ENCODE measurements at places on chromosomes 5 and 9. TPM values are rescaled to one million over a fixed set of nuclear protein-coding genes. Genes with fewer than 3 reads are reported as not detected.

Gene PCDHB7
- not detected for total RNA-seq

Gene NPR3
- total RNA-seq: not detected

Gene IFNB1
- not detected for total RNA-seq

Gene KCNV2
- not detected for total RNA-seq

Gene PAPPA
- total RNA-seq: not detected

Gene EXOSC2
- 93.0 TPM for total RNA-seq

Gene ICE1
- total RNA-seq: 33.9 TPM

Gene AK6
- 60.1 TPM for total RNA-seq

Gene NME5
- total RNA-seq: not detected

Gene FOXI1
- total RNA-seq: not detected

Gene GADD45G
- total RNA-seq: 18.4 TPM

Gene ANKS6
- 11.2 TPM for total RNA-seq

Gene CDC25C
- total RNA-seq: 9.0 TPM

Gene SPARC
- total RNA-seq: 0.43 TPM

Gene ARID3C
- 0.21 TPM for total RNA-seq

Gene SPINK7
- total RNA-seq: not detected

Gene BAAT
- total RNA-seq: not detected

Gene ELAVL2
- total RNA-seq: not detected

Gene F2R
- total RNA-seq: 3.3 TPM

Gene OR13F1
- not detected for total RNA-seq

Gene TOR4A
- total RNA-seq: 17.5 TPM
